ENCODE measurements at places on chromosomes 7 and 10.

- H3K27ac ChIP-seq, result peak overlapping the region; percentile 12
- no peak overlapping the region for H3K4me3 ChIP-seq
- H3K4me1 ChIP-seq, result peaks cover 7% of the 10 kb centered on the region
- H3K27me3 ChIP-seq, result no peaks in the 10 kb centered on the region
- no peak for DNase-seq
Measured at GRCh38 chr10:17113346-17113745, 16.3 kb downstream of the CUBN start.

- no peaks in the 10 kb centered on the region for H3K36me3 ChIP-seq
- DNase-seq, result no peak
- no peak overlapping the region for H3K27ac ChIP-seq
Measured at GRCh38 chr7:101549734-101550133, 79.4 kb downstream of the MYL10 start.

DNA sequence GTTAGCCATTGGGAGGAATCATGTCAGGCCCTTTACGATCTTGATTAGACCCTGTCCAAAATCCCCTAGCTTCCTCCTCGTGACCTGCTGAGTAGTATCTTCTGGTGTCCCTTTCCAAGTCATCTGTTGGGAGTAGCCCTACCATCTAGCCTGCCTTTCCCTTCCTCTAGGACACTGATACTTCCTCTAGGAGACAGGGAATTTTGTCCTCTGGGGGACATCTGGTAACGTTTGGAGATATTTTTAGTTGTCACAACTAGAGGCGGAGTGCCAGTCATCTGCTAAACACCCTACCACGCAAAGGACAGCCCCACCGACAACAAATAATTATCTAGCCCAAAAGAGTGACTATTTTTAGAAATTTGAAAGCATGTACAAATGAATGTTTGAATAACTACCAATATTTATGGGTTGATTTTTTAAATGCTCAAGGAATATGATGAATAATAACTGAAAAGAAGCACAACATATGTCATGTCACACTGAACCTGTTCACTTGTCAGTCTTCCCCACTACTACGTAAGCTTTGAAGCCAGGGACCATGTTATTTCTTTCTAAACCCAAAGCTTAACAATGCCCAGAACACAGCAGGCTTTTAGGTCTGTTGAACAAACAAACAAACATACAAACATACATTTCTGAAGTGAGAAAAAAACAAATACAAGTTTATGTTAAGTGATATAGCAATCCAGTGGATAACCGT is 105.9 kb downstream of the ARHGAP12 start:
- no peaks in the 10 kb centered on the region for H3K27me3 ChIP-seq
- DNase-seq, result no peak
- H3K27ac ChIP-seq, result no peak overlapping the region
- peaks cover 10% of the 10 kb centered on the region for H3K36me3 ChIP-seq

DNA sequence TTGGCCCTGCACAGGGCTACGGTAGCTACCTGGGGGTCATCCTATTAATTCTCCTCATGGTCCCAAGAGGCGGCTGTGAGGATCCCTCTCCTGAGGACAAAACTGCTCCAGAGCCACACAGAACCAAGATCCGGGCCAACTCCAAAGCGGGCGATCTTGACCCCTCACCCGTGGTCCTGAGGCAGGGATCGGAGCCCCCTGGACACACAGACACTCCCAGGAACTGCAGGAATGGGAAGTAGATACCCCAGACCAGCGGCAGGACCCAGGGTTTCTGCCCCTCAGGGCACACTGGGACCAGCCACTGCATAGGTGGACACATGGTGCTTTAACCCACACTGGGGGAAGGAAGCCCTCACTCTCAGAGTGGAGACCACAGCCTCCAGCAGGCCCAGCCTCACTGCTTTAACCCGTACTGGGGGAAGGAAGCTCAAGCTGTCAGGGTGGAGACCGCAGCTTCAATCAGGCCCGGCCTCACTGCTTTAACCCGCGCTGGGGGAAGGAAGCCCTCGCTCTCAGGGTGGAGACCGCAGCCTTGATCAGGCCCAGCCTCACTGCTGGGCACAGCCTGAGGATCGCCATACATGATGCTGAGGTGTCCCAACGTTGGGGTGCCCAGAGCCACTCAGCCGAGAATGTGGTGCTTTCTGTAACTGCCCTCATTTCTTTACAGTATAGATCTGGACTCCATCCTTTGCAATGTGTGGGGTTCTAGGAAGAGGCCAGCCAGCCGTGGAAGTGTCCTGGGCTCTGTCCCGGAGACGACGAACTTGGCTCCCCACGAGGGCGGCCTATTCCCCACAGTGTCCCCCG is 60.1 kb downstream of the DIP2C start:
- H3K36me3 ChIP-seq, result no peaks in the 10 kb centered on the region
- DNase-seq, result no peak
- peaks cover 25% of the 10 kb centered on the region for H3K27me3 ChIP-seq

GRCh38 chr7:51079494-51079893 is 237.1 kb downstream of the COBL start:
- H3K27ac ChIP-seq, result no peak overlapping the region
- no peaks in the 10 kb centered on the region for H3K36me3 ChIP-seq
- H3K4me3 ChIP-seq, result no peak overlapping the region
- no peaks in the 10 kb centered on the region for H3K4me1 ChIP-seq

DNA sequence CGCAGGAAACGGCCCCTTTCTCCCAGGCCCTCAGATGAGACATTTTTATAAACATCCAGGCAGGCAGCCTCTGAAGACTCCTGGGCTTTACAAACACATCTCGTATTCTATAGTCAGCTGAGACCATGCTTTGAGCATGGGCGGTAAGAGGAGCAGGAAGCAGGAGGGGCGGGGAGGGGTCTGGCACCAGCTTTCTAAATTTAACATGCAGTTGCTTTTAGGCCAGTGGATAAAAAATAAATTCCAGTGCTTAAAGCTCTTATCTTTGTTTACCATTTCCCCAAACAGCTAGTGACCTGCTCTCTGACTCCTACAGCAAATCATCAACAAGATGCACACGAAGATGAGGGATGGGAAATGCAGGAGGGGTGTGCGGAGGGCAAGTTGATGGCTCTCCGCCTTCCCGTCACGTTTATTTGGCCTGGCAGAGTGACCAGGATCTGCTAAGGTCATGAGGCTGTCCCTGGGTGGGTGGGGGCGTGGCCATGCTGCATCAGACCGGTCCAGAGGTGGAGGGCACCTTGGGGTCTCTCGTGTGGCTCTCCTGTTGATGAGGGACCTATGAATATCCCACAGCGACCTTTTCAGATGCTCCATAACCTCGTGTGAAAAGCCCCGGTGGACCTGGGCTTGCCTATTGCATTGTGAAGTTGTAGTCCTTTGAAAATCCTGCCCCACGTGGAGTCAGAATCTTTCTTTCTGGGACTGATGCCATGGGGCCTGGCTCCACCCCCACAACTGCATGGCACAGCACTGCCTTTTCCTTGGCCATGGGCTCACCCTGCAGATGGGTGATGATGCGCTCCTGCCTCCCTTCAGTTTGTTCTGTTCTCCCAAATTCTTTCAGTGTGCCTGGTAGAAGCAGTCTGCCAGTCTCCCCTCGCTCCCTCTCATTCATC is 67.5 kb downstream of the PARP12 start:
- H3K4me1 ChIP-seq, result no peaks in the 10 kb centered on the region
- H3K27ac ChIP-seq, result no peak overlapping the region
- no peak for DNase-seq
- H3K27me3 ChIP-seq, result no peaks in the 10 kb centered on the region

GRCh38 chr7:49030221-49030620 is 105.9 kb downstream of the CDC14C start:
- no peak overlapping the region for H3K27ac ChIP-seq
- H3K4me3 ChIP-seq, result no peak overlapping the region
- H3K27me3 ChIP-seq, result no peaks in the 10 kb centered on the region
- no peaks in the 10 kb centered on the region for H3K36me3 ChIP-seq

DNA sequence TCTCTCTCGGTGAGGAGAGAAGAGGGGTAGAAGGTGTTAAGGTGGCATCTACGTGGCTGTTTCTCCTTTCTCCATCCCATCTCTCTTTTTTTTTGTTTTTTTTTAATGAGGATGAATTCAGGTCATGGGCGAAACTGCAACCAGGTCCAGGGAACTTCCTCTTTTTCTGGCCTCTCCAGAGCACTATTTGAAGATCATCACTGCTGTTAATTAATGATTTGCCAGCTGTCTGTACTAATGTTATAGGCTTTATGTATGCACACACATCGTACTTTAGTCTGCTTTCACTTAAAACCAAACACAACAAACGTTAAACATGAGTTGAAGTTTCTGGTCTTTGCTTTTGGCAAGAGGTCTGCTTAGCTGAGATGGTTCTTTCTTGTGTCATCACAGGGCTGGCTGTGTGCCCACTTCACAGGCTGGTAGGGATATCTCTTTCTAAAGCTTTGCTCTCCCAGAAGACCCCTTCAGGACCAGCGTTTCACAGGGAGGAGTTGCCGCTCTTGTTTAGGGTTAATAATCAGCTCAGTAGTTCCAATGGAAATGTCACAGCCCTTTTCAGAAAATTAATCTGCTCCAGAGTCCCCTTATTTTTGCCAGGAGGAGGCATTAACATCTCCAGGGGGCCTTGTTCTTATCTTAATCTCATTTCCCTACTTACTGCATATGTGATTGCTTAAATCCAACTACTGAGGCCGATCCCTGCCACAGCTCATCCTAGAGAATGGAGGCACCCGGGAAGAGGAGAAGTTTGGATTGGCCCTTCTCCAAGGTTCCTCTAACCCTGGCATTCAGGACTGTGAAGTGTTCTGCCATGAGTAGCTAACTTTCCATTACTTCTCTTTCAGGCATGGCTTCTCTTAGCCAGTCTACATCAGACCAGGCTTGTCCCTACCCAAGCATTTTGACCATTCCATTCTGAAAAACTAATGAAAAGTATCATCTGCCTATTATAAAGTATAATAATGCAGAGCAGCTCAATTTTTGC is 273.9 kb upstream of the NFE2L3 start:
- H3K27me3 ChIP-seq, result peaks cover 94% of the 10 kb centered on the region
- no peak overlapping the region for H3K4me3 ChIP-seq
- DNase-seq, result no peak
- H3K4me1 ChIP-seq, result no peaks in the 10 kb centered on the region
- H3K27ac ChIP-seq, result no peak overlapping the region

DNA sequence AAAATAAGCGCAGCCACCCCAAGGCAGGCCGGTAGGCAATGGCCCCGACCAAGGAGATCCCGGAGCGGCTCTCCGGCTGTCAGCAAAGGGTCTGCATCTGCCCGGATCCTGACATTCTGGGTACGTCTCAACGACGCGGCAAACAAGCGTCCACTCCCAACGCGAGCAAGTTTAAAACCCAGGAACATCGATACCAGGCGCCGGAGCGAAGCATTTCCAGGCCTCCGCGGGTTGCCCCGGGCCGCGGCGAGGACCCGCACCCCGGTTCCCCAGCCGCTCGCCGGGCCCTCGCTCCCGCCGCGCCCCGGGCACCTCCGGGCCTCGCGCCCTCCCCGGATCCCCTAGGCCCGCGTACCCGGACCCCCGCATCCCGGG is 453 bp downstream of the URGCP start:
- H3K36me3 ChIP-seq, result peaks cover 5% of the 10 kb centered on the region
- H3K27me3 ChIP-seq, result no peaks in the 10 kb centered on the region
- H3K4me1 ChIP-seq, result peaks cover 27% of the 10 kb centered on the region

DNA sequence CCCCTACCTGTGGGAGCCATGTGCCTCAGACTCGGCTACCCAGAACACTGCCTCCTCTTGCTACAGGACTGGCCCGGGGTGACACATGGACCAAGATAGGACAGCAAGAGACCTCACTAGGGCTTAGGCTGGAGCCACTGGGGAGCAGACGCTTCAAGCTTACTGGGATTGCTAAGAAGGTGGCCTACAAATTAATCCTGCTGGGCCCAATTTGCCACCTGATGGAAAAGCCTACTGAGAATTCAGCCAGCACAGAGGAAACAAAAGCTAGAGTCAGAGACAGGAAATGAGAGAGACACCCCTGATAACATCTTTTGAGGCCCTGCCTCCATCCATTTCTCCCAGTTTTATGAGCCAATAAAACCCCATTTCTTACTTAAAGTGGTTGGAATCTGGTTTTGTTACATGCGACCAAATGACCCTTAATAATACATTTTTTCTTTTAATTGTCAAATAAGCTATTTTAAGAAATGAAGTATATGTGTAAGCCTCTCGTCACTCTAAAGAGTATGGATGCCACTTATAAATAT is 282.1 kb downstream of the CXCL12 start:
- no peak overlapping the region for H3K27ac ChIP-seq
- no peak overlapping the region for H3K4me3 ChIP-seq
- DNase-seq, result no peak

DNA sequence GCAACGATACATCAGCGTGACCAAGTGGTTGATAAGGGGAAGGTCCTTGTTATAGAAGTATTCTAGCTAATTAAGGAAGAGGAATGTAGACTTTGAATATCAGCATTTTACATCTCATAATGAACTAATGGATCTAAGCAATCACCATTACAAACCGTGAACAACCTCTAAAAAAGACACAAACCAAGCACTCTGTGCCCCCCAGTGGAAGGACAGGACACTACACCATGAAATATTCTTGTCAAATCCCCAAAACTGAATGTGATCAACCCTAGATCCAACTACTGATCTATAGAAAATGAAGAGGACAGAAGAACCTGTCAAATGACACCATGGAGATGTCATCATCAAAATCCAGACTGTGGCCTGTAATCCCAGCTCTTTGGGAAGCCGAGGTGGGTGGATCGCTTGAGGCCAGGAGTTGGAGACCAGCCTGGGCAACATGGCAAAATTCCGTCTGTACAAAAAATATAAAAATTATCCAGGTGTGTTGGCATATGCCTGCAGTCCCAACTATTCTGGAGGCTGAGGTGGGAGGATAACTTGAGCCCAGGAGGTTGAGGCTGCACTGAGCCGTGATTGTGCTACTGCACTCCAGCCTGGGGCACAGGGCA is 111.3 kb upstream of the CARD11 start:
- no peak overlapping the region for H3K27ac ChIP-seq
- no peak overlapping the region for H3K4me3 ChIP-seq
- H3K27me3 ChIP-seq, result peaks cover 4% of the 10 kb centered on the region
- DNase-seq, result peak; percentile 74

GRCh38 chr10:15485684-15486316 is 114.7 kb upstream of the FAM171A1 start:
- no peaks in the 10 kb centered on the region for H3K36me3 ChIP-seq
- H3K27me3 ChIP-seq, result peaks cover 26% of the 10 kb centered on the region
- no peak overlapping the region for H3K4me3 ChIP-seq

- H3K4me1 ChIP-seq, result peaks cover 13% of the 10 kb centered on the region
- no peak overlapping the region for H3K4me3 ChIP-seq
- H3K36me3 ChIP-seq, result no peaks in the 10 kb centered on the region
- no peak for DNase-seq
- H3K27ac ChIP-seq, result no peak overlapping the region
Measured at GRCh38 chr10:110786172-110786571, 85.6 kb upstream of the PDCD4 start.

GRCh38 chr10:51291961-51292360 is 217.7 kb downstream of the PRKG1 start:
- DNase-seq, result no peak
- H3K4me3 ChIP-seq, result no peak overlapping the region
- H3K27ac ChIP-seq, result no peak overlapping the region
- H3K27me3 ChIP-seq, result no peaks in the 10 kb centered on the region
- H3K36me3 ChIP-seq, result no peaks in the 10 kb centered on the region
- no peaks in the 10 kb centered on the region for H3K4me1 ChIP-seq

GRCh38 chr7:74498354-74498753 is 44.6 kb downstream of the GTF2IRD1 start:
- no peak for DNase-seq
- peaks cover 7% of the 10 kb centered on the region for H3K27me3 ChIP-seq
- no peaks in the 10 kb centered on the region for H3K36me3 ChIP-seq
- no peak overlapping the region for H3K4me3 ChIP-seq
- H3K4me1 ChIP-seq, result no peaks in the 10 kb centered on the region

- no peak overlapping the region for H3K27ac ChIP-seq
- DNase-seq, result no peak
- H3K4me3 ChIP-seq, result no peak overlapping the region
- H3K4me1 ChIP-seq, result no peaks in the 10 kb centered on the region
- no peaks in the 10 kb centered on the region for H3K36me3 ChIP-seq
Measured at GRCh38 chr10:35855155-35855947, 213.3 kb upstream of the FZD8 start.

Data from effector memory CD8-positive, alpha-beta T cell (primary cell).